Activated T-helper 1 cell treated with anti-CD3 and anti-CD28 coated beads, Interleukin-2, amount 50 U/mL, for 16 hours (primary cell): ENCODE measurements at places on chromosomes 2 and 18.

DNA sequence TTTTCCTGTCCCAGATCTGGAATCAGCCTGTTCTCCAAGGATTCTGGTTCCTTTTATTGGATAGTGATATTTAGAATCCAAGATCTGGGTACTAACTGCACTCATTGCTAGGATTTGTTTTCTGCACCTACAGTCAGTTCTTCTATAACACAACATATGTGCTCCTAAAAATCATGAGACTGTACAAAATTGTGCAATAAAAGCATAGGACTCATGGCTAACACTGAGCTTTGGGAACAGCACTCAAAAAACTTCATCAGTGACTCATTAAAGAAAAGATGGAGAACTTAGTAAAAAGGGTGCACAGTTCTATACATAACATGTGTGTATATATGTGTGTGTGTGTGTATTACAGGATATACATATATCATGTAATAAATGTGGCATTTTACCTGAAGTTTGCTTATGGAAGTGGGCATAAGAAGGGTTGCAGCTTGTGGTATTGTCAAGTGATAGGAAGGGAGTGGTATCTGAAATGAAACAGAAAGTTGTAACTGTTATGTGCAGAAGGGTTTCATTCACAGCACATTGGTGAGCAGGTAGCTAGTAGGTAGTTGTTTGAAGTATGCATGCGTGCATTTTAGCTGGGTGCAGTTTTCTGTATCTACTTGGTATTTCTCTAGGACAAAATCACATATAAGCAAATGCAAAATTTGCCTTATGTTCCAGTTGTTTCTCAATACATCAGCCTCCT, 5.9 kb upstream of the SCYGR2 start:
- DNase-seq: no peak

GRCh38 chr2:173441222-173441621, 86.5 kb downstream of the CDCA7 start:
- no peak for DNase-seq

GRCh38 chr2:195543063-195543462, 114.0 kb upstream of the SLC39A10 start:
- DNase-seq: no peak

DNA sequence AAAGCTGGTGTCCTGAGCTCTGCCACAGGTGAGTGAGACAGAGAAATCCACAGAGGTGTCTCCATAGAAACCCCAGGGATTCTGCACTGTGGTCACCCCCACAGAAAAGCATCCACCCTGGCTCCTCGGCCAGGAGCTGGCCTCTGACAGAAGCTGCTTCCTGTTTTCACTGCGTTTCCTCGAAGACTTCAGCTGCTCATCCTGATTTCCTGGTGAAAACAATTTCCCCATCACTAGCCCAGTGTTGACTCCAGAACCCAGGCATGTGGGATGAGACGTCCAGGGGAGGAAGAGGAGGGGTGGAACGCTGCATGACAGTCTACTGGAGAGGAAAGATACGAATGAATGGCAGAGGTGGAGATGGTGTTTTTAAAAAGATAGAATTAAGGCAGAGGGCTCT, 60.3 kb upstream of the GPR45 start:
- no peak for DNase-seq

DNA sequence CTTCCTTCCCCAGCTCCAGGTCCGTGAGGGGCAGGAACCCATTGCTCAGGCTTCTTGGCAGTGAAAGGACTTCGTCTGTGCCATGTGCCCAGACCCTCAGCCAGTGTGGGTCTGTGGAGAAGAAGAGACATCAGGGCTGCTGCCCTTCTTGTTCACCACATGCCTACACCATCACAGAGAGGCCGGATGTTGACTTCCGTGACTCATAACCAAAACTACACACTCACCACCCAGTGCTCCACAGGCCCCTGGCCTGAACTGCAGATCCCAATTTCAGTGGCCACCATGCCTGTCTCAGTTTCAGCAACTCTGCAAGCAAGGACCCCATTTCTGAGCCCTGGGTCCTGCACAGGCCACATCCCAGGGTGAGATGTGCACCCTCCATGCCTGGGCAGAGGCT, 332.6 kb upstream of the SALL3 start:
- DNase-seq: no peak

DNA sequence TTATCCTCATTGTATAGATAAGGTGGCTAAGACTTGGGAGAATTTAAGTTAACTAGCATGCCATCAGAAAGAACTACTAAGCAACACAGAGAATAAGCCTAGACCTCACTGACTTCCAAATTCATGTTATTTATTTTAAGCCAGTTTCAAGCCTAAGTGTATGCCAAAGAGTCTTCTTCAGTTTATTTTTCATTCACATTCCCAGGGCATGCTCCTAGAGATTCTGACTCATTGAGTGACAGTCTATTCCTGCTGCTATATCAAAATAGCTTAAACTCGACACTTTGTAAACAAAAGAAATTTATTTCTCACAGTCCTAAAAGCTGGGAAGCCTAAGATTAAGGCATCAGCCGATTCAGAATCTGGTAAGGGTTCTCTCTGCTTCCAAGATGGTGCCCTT, 467.1 kb downstream of the MBD2 start:
- DNase-seq: no peak

- no peak for DNase-seq
These were observed 41.8 kb downstream of the NCK2 start for GRCh38 chr2:105786231-105787230.

DNA sequence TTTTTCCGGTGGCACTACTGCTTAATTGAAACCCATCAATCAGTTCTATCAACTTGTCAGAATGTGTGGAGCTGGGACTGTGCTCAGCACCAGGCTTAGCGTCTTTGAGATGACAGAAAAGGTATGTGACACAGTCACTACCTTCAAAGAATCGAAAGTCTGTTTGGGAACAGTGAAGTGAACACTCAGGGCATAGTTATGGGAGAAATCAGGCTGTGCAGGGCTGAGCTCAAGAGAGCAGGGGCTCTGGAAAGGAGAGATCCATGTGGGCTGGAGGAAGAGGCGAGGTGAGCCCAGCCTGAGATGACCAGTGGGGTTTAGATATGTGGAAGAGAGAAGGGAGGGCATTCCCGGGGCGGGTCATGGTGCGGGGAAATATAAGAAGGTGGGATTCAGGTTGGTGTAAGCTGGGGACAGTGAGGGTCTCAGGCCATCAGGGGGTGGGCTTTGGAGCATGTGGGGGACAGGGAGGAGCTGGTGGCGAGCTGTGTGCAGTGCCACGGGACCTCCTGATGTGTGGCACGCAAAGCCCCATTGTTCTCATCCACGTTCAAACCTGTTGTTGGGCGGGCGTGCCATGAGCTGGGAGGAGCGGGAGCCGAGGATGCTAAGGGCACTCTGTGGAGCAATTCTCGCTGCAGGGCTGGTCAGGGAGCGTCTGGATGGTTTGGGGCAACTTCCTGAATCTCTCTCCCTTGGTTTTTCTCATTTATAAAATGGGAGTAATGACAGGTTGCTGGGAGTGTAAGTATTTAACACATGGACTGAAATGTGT, 72.5 kb downstream of the VAPA start:
- no peak for DNase-seq

DNA sequence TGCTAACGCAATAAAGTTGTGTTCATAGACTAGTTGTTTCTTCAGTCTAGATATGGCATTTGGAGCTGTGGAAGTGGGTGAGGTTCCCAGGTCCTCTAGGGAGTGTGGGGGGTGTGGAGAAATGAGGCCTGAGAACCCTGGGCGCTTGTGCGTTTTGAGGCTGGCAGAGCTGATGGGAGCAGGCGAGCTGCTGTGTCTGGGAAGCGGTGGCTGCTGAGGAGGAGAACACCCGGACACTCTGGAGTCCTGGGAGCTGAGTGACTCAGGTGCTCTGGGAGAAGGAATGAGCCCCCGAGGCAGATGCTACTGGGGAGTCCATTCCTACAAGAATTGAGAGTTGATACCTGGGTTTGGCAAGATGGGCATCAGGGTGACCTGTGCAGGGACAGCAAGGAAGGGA, 67.5 kb downstream of the LPIN1 start:
- DNase-seq: no peak

- DNase-seq: no peak
These were observed 53.6 kb upstream of the EML6 start for GRCh38 chr2:54669677-54670484.

DNA sequence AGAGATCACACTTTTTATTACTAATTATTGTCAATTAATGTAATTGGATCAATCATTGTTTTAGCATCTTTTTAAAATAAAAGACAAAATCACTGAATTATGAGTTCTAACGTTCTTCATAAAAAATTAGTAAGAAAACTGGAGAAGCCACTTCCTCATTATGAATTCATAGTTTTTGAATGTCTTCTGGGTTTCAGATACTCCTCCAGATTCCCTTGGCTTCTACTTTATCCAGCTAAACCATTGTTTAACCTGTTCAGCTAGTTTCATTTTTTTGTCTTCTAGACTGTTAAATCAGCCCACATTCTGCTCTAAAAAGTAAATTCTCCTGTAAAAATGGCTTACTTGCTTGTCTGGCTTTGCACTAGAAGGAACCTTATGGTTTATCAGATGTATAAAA, 753.4 kb upstream of the ACVR2A start:
- no peak for DNase-seq

DNA sequence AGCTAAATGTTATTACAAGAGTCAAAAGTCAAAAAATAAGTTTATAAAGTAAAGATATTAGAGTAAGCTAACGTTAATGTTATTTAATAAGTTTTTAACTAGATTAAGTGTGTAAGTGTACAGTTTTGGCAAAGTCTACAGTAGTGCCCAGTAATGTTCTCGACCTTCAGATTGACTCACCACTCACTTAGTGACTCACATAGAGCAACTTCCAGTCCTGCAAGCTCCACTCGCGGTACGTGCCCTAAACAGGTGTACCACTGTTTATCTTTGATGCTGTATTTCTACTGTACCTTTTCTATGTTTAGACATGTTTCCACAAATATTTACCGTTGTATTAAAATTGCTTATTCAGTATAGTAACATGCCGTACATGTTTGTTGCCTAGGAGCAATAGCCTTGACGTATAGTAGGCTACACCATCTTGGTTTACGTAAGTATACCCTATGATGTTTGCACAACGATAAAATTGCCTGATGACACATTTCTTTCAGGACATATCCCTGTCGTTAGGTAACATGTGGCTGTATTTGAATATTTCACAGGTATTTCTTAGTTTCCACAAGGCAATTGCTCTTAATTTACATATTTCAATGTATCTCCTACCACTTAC, 1641.9 kb upstream of the PIK3C3 start:
- no peak for DNase-seq

DNA sequence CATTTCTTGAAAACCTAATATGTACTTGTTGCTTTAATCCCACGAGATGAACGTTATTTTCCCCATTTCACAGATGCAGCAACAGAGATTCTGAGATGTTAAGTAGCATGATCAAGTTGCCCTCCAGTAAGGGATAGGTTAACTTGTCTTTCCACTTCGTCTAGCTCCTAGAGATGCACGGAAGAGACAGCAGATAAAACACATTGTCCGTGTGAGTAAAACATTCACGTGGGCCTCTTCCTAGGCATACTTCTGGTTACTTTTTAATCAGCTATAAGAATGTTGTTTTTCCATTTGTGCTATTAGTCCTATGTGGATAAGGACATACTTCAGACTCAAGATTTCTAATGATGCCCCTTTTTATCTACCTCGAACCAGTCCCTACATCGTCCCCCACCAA, 1.2 kb upstream of the ARHGAP28 start:
- no peak for DNase-seq

- DNase-seq: no peak
These were observed 111.9 kb downstream of the PDCL3 start for GRCh38 chr2:100674666-100675065.
